ENCODE measurements at places on chromosomes 5 and 9.

DNA sequence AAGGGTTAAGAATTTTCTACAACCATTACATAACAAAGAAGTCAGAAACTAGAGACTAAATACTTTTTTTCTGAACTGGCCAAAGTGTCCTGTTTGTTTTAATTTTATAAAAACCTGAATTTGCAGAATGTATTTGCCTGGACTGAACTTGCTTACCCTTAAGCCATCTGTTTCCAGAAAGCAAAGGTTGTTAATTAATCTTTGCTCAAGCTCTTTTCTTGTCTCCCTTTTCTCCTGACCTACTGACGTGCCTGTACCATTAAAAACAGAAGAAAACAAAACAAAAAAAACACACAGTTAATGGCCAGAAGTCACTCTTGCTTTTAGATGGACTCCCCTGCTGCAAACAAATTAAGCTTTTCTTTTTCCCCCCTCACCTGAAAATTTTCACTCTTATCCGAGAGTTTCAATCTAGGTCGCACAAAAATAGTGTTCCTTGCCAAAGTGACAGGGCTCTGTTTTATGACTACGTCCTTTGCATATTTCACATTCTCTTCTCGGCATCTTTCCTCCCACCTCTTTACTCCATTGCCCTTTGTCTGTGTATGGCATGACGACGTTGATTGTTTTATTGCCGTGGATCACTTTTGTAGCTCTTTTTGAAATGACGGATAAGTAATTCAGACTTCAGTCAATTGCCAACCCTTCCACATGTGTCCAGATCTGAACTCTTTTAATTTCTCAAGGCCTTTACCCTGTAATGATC lies 333.8 kb upstream of the GRIN3A start:
- DNase-seq: no peak

DNA sequence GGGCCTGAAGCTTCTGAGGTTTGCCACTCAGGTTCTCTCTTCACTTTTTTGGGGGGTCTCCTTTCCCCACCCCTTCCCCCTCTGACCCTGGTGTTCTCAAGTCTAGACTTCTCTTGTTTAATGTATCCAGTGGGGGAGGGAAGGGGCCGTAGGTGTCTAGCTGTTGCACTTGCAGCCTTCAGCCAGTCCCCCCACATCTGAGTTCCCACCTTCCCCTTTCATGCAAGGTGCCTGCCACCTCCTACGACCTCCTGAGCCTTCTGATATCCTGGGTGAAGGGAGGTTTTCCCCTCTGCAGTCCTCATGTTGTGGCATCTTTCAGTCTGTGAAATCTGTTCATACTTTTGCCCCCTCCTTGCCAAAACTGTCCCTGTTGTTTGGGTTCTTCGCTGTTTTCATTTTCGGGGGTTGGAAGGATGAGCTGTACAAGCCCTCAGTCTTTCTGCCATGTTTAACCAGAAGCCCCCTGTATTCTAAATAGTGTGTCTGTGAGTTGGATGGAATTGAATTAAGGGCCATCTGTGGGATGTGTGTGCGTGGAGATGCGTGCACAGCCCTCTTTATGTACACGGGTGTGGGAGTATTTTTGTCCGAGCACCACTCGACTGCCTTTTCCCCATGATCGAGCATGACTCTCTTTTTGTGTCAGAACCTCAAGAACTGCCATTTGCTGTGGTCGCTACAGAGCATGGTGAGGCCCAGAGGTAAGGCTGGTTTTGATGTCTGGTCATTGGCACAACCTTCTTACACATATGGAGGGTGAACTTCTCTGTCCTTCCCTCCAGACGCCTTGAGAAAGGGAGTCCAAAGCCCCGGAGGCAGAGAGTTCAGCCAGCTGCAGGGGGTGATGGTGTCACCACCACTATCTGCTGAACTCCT lies 23.6 kb downstream of the PRRC2B start:
- no peak for DNase-seq

- no peak for DNase-seq
These were observed 638.3 kb downstream of the NR2F1-AS1 start for GRCh38 chr5:92942762-92943161.

DNA sequence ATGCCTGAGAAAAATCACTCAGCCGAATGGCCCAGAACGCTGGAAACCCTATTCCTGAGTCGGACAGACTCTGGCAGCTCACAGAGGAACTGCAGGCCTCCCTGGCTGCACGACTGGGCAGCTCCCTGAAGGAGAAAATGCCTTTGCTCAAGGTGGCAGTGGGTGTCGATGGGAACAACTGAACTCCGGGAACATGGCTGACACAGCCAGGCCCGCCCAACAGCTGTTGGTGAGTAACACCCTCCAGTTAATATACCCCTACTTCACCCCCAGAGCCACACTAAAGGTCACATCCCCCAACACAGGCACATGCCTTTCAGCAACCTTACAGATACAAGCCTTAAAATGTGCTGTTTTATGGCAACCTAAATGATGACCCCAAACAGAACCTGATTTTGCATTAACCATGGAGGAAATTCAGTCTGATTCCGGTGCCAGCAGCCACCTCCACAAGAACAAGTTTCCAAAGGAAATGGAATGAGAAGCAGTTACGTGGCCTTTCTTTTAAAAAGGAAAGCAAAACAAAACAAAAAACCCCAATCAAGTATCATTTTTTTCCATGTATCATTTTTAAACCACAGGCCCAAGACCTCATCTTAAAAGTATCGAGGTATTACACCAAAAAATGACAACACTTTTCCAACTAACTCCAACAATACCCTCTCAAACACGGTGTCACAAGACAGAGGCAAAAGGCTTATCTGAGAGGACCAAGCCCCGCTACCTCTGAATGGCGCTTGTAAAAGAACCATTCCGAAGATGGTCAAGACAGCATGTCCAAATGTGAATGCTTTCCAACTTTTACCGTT lies 3.1 kb downstream of the KLF9 start:
- DNase-seq: peak; percentile 75

GRCh38 chr5:7245121-7245651 lies 150.8 kb upstream of the ADCY2 start:
- DNase-seq: no peak

DNA sequence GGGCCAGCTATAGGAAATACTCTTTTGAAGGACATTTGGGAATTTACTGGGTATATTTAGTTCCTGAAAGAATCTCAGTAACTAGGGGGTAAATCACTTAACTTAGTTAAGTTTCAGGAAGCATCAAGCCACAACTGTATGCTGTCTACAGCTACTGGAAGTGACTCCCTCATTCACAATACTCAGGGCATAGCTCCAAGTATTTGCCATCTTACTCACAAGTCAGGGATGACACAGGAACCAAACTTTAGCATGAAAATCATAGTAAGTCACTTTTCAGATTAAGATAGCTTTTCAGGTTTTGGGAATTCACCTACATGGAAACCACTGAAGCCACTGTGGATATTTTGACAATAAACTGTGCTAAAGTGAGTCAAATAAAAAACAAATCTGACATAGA lies 242.4 kb upstream of the ATP10B start:
- DNase-seq: peak; percentile 3

- DNase-seq: no peak
These were observed 6.5 kb upstream of the SSBP2 start for GRCh38 chr5:81757404-81757803.

GRCh38 chr5:172852490-172853354 lies 18.7 kb downstream of the ERGIC1 start:
- DNase-seq: peak; percentile 75

- no peak for DNase-seq
These were observed 1858.6 kb upstream of the CDH9 start for GRCh38 chr5:28896949-28897348.

DNA sequence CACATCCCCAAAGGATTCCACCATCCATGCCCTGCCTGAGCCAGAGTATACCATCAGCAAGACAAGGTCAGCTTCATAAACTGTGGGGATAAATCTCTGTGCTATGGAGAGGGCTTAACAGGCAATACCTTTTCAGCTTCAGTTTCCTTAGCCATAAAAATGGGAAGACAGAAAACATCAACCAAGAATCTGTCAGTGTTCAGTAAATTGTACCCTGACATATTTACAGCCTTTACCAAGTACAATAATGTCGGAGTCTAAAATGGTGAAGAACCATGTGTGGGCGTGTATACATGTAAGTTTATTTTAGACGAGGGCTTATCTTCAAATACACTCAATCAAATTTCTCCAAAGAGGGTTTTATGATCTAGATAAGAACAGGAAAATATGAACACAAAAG lies 94.7 kb downstream of the ELAVL2 start:
- DNase-seq: no peak

DNA sequence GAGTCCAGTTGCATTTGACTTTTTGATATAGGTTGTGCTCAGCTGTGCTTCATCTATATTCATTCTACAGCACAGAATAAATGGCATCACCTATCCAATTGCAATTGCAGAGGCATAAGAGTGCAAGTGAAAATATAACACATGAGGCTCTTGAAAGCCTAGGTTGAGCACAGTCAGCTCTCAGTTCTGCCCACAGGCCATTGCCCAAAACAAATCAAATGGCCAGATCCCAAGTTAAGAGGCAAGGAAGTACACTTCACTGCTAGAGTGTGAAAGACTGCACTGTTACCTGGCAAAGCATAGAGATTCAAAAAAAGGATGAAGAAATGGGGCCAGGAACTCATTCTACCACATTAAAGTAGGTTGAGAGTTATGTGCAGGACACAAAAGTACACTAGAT lies 305.5 kb upstream of the SEMA6A start:
- no peak for DNase-seq

DNA sequence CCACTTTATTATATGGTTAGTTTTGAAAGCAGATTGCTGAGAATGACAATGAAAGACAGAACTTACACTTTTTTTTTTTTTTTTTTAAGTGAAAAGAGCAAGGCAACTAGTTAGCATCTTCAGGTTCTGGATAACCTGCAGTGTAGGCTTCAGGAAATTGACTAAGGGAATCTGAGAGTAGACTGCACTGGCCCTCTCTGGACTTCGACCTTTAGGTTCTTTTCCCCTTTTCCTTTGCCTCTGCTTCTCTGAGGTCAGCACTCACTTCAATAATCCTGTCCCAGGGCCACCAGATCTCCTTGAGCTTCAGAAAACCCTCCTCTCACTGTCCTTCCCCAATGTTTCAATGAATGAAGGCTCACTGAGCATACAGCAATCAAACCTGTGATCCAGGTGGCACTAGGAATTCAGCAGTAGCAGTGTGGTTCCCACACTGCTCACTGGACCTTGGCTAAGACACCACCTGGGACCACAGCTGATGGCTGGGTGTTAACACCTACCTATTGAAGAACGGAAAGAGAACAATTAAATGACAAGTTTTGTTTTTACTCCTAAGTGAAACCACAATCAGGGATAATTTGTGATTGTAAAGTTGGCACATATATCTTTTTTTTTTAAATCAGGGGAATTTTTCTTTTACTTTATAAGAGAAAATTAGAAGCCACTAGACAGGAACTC lies 85.8 kb upstream of the IL6ST start:
- DNase-seq: no peak

DNA sequence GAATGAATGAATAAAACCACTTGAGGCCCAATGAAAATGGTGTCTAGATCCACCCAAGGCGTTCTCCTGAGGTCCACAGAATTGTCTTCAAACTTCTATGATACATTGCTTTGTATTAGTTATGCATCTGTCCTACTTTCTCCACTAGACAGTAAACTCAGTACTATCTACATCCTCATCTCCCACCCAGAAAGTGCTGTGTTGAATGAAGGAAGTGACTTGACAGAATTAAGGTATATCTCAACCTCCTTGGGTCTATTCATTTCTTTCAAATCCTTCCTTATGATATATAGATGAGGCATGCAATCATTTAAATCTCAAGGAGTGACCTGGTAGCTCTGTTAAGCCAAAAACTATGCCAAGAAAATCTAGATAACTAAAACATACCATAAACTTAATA lies 15.7 kb upstream of the PDCL start:
- no peak for DNase-seq

GRCh38 chr5:103433211-103433610 lies 129.4 kb downstream of the NUDT12 start:
- peak; percentile 64 for DNase-seq

GRCh38 chr5:78696637-78697036 lies 48.1 kb upstream of the LHFPL2 start:
- no peak for DNase-seq
